Bone marrow (tissue), 2 donors: ENCODE measurements at places on chromosomes 12 and 14.

DNA sequence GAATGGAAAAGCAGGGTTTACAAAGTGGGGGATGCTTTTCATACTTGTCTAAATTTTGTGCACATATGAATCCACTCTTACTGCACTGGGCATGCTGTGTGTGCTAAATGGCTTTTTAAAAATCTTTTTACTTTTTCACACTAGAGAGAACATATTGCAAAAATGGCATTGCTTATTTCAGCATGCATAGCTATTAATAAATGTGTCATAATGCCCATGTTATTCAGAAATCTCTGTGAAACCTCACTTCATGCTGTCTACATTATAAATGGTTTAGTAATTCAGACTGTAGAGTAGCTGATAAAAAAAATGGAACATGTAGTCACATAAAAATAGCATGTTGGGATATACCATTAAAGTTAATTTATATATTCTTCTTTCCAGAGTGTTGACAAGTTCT is 593.8 kb downstream of the RPL10L start:
- no peak for DNase-seq

DNA sequence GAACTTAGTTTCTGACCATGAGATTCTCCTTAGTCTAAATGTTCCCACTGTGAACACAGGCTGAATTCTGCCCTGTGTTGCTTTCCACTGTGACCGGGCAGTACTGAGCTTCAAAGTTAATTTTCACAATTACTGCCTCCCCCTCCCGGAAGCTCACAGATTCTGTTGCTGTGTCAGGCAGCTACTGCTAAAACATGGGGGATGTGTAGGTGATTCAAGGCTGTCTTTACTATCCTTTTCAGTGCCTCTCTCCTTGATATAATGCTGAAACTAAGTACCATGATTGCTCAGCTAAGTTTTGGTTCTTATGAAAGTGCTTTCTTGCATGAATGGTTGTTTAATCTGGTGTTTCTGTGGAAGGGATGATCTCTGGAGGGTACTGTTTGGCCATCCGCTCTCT is 428.3 kb upstream of the NOVA1 start:
- DNase-seq = no peak

GRCh38 chr12:53454707-53455106 is 2.8 kb downstream of the PCBP2 start:
- no peak for DNase-seq

- no peak for DNase-seq
Measured at GRCh38 chr12:112191840-112192321, 66.5 kb downstream of the TRAFD1 start.
